WTC11 (cell line): ENCODE measurements at places on chromosomes 13 and 19. TPM values are rescaled to one million over a fixed set of nuclear protein-coding genes. Genes with fewer than 3 reads are reported as not detected.

DNA sequence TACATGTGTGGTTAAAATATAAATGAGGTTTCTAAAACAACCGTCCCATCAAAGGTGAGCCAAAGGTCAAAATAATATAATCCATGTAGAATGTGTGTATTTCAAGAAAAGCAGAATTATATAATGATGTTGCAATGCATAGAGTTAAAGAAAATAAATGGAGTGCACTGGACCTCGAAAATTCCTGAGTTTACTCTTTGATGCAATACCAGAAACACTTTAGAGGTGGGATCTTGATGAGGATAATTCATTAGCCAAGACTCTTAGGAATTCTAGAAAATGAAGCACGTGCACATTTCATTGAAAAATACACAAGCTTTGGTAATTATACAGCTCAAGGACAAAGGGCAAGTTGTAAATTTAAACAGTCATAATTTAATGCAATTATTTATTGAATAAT is 508.9 kb upstream of the ARGLU1 start:
- no peaks in the 10 kb centered on the region for H3K4me1 ChIP-seq
- no peak overlapping the region for H3K27ac ChIP-seq
- DNase-seq: no peak
- H3K4me3 ChIP-seq: no peak overlapping the region

Gene RBM42
- total RNA-seq: 84.7 to 94.9 TPM (median 88.6 TPM) in 3 replicates

Gene NBEA
- total RNA-seq: 19.4 to 21.0 TPM (median 20.9 TPM) in 3 replicates

Gene ZNF580
- 31.3 to 33.5 TPM (median 32.0 TPM) in 3 replicates for total RNA-seq

Gene SLAIN1
- total RNA-seq: 29.7 to 33.1 TPM (median 32.0 TPM) in 3 replicates

Gene ZNF626
- total RNA-seq: 15.5 to 24.4 TPM (median 17.6 TPM) in 3 replicates

DNA sequence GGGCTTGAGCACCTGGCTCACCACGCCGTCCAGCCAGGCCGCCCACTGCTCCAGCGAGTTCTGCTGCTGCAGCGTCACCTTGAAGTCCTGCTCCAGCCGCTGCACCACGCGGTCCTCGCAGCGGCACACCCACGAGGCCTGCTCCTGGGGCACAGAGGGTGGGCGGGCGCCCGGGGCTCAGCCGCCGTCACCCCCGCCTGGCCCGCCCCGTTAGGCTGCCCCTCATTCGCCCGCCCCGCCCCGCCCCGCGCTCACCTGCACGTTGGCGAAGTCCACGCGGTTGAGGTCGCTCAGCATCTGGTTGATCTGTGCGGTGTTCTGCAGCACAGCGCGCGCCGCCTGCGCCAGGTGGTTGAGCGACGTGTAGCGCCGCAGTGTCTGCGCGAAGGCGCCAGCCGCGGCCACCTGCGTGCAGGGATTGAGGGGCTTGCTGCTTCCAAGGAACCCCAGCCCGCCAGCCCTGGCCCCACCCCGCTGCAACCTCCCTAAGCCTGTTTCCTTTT is 11.3 kb downstream of the DCAF15 start:
- H3K27ac ChIP-seq: no peak overlapping the region
- H3K36me3 ChIP-seq: peaks cover 9% of the 10 kb centered on the region; the same call in 1 of the 2 replicates
- peak overlapping the region; percentile 56 for H3K4me3 ChIP-seq
- peaks cover 6% of the 10 kb centered on the region for H3K4me1 ChIP-seq

DNA sequence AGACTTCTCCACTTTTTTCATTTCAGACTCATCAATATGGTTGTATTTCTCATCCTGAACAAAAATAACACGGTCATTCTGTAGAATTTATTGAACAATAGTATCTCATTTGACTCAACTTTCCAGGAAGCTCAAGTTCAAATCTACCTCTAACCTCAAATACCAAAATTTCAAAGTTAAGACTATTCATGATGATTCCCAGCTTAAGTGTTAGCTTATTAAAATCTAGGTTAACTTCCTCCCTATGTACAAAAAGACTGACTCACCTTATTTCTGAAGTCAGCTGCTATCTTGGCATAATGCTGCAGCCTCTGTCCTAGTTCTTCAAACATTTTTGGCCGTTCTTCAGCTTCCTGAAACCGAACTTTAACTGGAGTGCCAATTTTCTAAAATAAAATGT is 23.2 kb downstream of the HSPH1 start:
- H3K4me1 ChIP-seq: no peaks in the 10 kb centered on the region
- peaks cover 69% of the 10 kb centered on the region for H3K36me3 ChIP-seq
- no peaks in the 10 kb centered on the region for H3K27me3 ChIP-seq
- H3K4me3 ChIP-seq: no peak overlapping the region
